ENCODE measurements at places on chromosomes 16 and 17.

- no peak for DNase-seq
Measured at GRCh38 chr17:65888649-65889048, 303.3 kb downstream of the CEP112 start.

- no peak for DNase-seq
Measured at GRCh38 chr16:53476867-53477266, 26.1 kb downstream of the AKTIP start.

DNA sequence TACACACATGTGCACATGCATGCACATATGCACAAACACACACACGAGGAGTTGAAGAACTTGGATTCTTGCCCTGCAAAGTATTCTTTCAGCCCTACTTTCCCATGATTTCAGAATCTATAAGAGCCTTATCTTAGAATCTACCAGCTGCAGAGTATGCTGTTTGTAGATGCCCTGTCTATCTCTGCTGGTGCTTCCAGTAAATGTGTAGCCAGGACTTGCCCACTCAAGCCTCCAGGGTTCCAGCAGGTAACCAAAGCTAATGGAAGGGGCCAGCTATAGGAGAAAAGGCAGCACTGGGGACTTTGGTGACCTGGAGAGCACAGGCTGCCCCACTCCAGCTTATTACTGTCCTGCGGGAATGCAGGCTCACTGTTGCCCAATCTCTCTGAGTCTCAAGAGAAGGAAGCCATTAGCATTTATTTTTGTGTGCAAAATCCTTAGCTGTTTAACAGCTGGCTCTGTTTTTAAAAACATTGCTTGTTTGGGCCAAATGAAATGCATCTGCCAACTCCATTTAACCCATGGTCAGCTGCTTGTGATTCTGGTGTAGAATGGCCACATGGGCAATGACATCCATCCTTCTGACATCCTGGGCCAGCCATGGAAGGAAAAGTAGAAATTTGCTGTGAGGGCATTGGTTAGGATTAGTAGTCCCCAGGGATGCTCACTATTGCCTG, 28.6 kb upstream of the XYLT1 start:
- DNase-seq: no peak

- DNase-seq: no peak
Measured at GRCh38 chr17:46832945-46833839, 14.7 kb upstream of the WNT3 start.

GRCh38 chr16:58024486-58025350, 836 bp upstream of the MMP15 start:
- DNase-seq: no peak

GRCh38 chr16:4806280-4806679, 3.8 kb upstream of the ROGDI start:
- no peak for DNase-seq

- no peak for DNase-seq
Measured at GRCh38 chr17:27873746-27874145, 19.4 kb downstream of the LYRM9 start.

DNA sequence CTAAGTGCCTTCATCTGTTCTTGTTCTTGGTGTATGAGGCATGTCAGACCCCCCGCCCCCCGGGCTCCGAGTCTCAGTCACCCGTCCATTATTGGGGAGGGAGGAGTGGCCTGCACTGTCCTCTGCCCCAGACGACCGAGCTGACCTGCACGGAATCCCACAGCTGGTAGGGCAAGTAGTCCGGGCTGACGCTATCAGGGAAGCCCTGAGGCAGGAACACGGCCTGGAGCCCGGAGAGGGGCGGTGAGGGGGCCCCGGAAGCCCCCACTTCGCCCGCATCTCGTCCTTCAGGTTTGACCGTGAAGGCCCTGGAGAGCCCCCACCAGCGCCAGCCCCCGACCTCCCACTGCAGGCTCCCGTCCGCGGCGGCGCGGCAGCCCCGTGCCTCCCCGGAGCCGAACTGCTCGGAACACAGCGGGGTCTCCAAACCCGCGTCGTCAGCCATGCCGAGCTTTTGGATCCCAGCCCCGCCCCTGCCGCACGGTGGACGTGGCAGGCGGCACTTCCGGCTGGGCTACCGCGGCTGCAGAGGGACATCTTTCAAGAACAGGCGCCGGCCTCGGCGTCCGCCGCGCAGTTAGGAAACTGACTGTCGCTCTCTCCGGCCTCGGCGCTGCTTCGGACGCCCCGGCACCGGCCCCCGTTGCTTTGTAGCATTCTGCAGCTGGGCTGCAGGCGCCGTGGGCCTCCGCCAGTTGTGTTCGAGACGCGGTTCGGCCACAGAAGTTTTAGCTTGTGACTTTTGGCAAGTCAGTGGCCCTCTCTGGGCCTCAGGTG, at the start of gene RUSF1:
Gene RUSF1 (minus strand): TSS at position 463 of the 777 bp plus-strand sequence. CDS start 18 bp downstream, at position 445.
- DNase-seq: peak; percentile 88

GRCh38 chr16:75965504-75966374, 239.4 kb upstream of the CPHXL start:
- no peak for DNase-seq

GRCh38 chr17:216625-217024, 35.2 kb upstream of the DOC2B start:
- no peak for DNase-seq

- no peak for DNase-seq
Measured at GRCh38 chr17:16943541-16944333, 28.2 kb downstream of the TNFRSF13B start.

All from NCI-H446 (cell line).